Activated CD8-positive, alpha-beta memory T cell treated with anti-CD3 and anti-CD28 coated beads for 36 hours (primary cell): ENCODE measurements at places on chromosomes 1 and 21. TPM values are rescaled to one million over a fixed set of nuclear protein-coding genes. Genes with fewer than 3 reads are reported as not detected.

Gene ST6GALNAC3
- 0.21 TPM for total RNA-seq

Gene IL19
- total RNA-seq = not detected

Gene CYP4Z1
- not detected for total RNA-seq

Gene HEYL
- not detected for total RNA-seq

Gene TRPM2
- total RNA-seq = 6.5 TPM
